ENCODE measurements at places on chromosomes 4 and X.

DNA sequence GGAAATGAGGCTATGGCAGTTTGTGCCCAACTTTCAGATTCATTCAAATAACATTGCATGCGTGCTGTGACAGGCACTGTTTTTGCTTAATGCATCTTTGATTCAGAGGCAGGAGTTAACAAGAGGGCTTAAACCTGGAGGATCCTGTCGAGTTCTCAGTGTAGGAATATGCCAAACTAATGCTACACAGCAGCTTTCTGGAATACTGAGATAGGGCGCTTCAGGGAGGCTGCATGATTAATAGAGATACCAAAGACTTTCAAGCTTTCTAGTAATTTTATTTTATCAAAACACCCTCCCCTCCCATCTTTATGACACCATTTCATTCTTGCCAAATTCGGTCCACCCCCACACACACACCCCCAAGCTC lies 636 bp upstream of the TIMM8A start:
- DNase-seq = no peak

DNA sequence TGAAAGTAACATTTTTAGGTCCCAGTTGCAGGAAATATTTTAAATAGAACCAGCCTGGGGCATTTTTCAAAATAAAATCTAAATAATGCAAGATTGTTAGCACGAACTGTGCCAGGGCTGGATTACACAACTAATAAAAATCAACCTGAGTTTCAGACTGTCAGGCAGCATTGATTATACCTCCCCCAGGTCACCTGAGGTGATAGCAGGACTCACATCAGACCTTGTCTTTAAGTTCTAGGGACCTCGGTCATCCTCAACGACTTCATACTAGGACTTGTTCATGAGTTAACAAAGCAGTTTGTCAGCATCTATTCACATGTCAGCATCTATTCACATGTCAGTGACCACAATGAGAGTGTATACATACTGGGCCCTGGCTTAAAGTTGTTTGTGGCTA lies 8.7 kb upstream of the TEX13A start:
- no peak for DNase-seq

DNA sequence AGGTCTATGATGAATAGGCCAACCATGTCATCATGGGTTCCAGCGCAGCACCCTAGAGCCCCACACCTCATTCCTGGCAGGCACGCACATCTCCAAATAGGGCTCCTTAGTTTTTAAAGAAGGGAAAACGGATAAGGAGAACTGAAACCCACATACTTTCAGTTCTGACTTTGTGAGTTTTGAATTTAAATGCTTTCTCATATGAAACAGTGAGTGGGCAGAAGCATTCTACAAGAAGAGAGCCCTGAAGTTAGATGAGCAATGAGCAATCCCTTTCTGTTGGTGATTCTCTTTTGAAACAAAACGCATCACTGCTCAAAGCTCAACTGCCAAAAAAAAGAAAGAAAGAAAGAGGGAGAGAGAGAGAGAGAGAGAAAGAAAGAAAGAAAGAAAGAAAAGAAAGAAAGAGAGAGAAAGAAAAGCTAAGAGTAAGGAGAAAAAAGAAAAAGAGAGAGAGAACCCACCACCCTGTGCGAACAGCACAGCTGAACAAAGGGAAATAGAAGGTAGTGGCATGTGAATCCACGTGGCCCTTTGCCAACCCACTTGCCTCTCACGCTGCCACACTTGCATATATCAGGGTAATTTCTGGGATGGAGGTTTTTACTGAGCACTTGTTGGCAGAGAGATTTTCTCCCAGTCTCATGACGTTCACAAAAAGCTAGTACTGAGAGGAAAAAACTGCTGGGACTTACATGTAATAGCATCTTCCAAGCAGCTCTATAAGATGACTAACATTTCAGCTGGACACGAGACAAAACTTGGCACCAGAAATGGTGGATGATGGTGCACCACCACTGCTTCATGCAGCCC lies 31.0 kb downstream of the TMSB4X start:
- no peak for DNase-seq

DNA sequence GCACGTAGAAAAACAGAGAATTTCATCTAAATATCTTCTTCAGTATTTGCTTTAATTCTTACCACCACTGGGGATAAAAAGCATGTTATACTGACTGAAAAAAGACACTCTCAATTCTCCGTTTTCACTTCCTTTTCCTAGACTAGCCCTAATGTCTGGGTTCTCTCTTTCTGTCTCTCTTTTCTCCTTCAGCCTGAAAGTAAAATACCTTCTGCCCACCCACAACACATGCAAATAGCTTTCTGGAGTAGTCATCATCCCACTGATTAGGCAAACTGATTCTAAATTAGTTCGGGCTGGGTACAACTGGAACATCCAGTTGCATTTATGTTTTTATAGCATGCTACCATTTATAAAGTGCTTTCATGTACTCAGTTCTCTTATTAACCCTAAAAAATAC lies 142.4 kb upstream of the ANKRD50 start:
- no peak for DNase-seq

- no peak for DNase-seq
Observed at GRCh38 chr4:97317671-97318070, 825.6 kb downstream of the STPG2 start.

DNA sequence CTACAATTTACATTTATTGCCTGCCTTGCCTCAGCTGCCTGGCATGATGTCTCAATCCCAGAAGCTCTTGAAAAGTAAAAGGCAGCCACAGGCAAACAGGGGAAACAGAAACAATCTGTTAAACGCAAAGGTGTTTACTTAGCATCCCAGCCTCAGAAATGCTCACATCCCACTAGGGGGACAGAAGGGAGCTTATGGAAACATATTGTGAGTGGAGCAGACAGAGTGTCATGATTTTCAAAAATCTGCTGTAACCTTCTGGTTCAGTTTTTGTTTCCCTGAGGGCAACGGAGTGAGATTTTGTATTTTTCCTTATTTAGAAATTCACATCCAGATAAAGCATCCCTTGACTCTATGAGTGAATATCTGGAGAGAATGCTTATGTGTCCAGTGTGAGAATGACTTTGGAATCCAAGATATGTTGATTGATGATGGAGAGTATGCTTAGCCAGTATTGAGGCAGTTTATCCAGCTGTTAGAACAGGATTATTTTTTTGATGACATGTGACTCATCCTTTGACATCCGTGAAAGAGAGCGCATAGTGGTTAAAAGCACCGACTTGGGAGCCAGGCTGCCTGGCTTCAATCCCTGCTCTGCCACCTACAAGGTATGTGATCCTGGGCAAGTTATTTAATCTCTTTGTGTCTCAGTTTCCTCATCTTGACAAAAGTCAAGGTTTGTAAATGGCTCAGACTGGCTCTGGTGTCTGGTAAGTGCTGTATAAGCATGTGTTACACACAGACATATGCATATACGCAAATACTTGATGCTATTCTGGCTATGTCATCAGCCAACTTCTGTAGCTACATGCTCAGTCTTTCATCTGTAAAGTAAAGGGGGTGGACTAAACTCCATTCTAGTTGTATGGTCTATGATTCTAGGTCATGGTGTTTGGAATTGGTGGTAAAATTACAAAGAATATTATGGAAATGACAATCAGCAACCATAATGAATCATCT lies 381.2 kb downstream of the RAPGEF2 start:
- DNase-seq = no peak

DNA sequence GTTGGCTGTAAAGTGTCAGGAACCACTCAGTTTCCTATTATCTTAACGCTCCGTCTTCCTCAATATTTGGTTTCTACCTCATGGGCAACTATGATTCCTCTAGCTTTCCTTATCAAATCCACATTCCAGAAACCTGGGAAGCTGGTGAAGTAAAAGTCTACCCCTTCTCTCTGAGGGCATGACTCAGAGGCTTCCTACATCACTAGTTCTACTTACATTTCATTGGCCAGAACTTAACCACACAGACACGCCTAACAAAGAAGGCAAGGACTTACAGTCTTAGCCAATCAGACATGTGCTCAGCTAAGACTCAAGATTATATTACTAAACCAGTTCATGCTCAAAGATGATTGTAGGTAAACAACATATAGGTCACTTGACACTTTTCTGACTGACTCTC lies 30.4 kb downstream of the COX7B2 start:
- DNase-seq = no peak

GRCh38 chrX:153740631-153741222 lies 16.1 kb downstream of the ABCD1 start:
- DNase-seq = no peak

DNA sequence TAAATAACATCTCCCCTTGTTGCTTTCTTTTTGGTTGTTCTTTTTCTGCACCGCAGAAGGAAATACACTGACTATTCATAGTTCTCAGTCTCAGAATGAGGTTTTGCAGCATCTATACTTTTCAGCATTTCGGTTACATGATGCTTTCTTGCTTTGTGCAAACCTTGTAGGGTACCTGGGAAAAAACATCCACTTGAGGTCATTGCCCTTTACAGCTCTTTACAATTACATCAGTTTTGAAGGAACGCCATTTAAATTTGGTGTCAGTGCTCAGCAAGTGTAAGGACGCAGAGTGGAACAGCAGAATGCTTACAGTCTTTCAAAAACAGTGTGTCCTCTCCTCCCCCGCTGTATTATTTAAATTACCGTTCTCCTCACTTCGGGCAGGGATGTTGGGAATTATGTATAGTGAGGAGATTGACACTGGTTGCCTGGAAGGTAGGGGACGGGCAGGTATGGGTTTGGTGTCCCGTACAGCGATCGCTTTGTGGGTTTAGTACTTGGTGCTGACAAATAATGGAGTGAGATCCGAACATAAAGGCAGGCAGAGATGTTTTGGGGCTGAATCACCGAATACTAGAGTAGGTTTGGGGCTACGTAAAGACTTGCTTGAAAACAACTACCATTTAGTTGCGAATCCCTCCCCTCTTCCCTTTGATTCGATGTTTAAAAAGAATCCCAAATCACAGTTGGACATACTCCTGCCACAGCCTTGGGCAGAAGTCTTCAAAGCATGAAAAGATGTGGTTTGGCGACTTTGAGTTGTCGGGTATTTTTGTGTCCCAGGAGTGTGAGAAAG lies 2.0 kb upstream of the NKX3-2 start:
- DNase-seq = no peak

All from NCI-H1048 (cell line).